ENCODE measurements at places on chromosomes 3 and 15.

DNA sequence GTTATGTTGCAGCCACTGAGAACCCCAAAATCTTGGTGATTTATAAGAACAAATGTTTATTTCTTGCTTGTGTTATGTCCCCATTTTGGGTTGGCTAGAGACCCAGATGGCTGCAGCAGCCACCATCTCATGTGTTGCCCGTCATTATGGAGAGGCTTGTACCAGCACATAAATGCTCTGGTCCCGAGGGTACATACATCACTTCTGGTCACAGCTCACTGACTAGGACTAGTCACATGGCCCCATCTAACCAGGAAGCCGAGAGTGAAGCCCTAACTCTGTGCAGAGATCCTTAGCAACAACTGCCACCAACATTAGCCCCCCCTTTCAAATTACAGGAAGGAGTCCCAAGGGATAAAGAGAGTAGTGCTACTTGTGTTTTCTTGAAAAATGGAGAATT lies 25.5 kb upstream of the HACD2 start:
- no peak for DNase-seq

- DNase-seq, result no peak
Measured at GRCh38 chr15:23416349-23417276, 30.4 kb downstream of the GOLGA6L2 start.

DNA sequence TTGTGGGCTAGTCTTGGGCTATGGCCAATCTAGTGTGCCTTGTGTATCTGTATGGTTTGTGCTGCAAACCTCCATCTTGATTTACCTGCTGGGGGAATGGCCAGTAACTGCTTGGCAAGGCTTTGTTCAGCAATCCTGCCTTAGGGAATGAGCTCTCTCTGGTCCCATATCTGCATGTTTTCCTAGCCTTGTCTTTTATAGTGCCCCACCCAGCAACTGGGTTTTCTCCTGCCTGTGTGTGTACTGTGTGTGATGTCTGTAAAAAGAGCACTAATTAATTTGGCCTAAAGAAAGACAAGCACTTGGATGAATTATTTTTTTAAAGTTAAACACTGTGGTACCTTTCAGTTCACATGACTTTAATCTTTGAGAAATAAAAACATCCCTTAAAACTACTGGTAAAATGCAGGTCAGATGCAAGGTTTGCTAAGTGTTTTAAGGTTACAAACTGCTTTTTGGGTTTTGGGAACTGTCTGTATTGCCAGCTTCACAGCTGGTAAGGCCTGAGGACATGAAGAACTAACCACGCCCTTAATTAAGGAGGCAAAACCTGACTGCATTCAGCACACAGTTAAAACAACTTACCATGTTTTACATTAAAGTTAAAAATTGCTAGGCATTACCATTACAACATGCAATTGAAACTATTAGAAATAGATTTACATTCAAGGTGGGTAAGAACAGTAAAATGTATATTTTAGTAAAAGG lies 1169.2 kb downstream of the OTOL1 start:
- no peak for DNase-seq

- DNase-seq, result no peak
Measured at GRCh38 chr15:76501726-76502125, 165.2 kb downstream of the ISL2 start.

GRCh38 chr15:58988006-58988785 lies 733 bp downstream of the RNF111 start:
- peak; percentile 61 for DNase-seq

- no peak for DNase-seq
Measured at GRCh38 chr3:28268989-28269388, 27.6 kb downstream of the CMC1 start.

- no peak for DNase-seq
Measured at GRCh38 chr15:77412972-77413698, 6.8 kb downstream of the PEAK1 start.

DNA sequence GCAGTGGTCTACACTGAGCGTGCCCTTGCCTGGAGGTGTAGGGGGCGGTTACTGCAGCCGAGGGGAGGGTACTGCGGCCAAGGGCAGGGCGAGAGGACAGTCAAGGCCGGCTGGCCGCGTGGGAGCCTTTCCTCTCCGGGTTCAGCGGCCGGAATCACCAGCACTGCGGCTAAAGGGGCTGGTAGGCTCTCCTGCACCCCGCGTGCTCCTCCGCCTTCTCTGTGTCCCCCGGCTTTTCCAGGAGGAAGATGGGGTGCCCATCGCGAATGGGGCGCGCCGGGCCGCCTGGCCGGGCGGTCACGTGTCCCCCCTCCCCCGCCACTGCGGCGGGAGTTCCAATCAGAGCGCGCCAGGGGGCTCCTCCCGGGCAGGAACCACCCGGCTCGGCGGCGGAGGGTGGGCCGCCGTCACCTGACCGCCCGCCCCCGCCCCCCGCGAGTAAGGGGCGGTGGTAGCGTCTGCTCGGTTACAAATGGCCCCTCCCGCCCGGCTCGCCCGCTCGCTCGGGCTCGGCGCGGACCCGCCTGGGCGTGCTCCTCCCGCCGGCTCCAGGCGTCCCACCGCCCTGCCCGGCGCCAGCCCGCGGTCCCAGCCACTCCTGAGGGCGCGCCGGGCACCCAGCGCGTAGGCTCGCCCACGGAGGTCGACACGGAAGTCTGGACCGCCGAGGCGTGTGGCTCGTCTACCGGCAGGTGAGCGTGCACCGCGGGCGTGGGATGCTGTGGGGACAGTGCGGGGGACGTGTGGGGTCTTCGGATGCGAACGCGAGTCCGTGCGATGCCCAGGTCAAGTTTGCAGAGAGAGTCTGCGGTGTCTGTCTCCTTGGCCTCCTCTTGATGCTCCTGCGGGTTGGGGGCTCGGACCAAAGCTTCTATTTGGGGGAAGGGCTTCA lies 242.6 kb upstream of the TOPAZ1 start:
- peak; percentile 63 for DNase-seq

- DNase-seq, result no peak
Measured at GRCh38 chr3:86208772-86209171, 782.2 kb downstream of the VGLL3 start.

GRCh38 chr3:56157693-56158362 lies 310.4 kb downstream of the ERC2 start:
- DNase-seq, result no peak

- DNase-seq, result no peak
Measured at GRCh38 chr3:197425485-197426120, 127.2 kb upstream of the DLG1 start.

All from epithelial cell of esophagus (primary cell).